HS-5 (cell line): ENCODE measurements at places on chromosomes 13 and 19.

- no peak for DNase-seq
Measured at GRCh38 chr19:5799247-5800241, 5.3 kb upstream of the NRTN start.

DNA sequence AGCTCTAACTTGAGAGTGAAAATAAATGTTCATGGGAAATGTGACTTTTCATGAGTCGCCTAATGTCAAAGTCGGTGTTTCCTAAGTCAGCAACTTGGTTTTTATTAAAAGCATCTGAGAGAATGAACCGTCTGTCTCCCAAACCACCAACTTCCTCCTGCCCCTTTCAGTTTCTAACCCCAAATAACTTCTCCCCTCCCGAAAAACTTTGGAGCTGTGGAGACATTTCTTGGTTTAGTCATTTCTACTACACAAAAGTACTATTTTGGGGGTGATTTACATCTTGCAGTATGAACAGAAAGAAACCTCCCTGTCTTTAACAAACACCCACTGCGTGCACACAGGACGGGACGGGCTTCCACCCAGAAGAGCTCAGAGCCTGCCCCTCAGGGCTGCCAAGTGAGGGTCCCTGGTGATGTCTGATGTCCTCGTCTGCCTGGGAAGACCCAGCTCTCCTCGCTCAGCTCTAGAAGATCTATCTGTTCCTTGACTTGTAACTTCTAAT is 65.0 kb downstream of the RASA3 start:
- peak; percentile 25 for DNase-seq

- no peak for DNase-seq
Measured at GRCh38 chr19:34692549-34692948, 15.1 kb downstream of the ZNF302 start.

DNA sequence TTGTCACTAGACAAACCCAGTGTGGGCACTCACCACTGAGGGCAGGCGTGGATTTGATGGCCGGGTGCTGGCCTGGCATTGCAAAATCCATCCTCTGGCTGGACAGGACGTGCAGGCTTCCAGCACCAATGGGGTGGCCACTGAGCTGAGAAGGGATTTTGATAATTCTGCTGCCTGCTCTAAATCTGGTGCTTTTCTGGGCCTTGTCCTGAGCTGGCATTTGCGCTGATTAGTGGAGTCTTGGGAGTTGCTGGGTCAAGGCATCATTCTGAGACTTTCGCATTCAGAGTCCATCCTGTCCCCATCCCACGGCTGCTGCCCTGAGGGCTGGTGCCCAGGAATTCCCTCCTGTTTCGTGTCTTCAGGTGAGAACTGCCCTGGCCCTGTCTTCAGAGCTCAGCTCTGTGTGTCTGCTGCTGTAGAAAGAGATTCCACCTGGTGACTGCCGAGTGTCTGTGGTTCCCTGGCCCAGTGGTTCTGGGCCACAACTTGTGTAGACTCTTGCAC is 65.9 kb upstream of the MCF2L start:
- DNase-seq, result no peak

DNA sequence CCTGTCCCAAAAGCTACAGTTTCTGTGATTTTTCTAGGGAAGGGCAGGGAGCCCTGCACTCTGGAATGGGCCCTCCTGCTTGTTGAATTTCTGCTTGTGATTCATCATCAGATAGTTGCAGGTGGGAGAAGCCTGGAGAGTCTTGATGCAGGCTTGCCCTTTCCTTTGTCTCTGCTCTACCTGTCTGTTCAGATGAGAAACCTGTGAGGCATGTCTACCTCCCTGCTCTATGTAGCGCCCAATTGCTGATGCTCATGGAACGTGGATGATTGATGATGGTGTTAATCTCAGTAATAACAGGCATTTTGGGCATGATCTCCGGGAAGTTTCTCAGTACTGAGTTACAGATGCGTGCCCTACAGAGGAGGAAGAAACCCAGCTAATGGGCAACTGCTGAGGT is 10.9 kb upstream of the CBY2 start:
- no peak for DNase-seq

DNA sequence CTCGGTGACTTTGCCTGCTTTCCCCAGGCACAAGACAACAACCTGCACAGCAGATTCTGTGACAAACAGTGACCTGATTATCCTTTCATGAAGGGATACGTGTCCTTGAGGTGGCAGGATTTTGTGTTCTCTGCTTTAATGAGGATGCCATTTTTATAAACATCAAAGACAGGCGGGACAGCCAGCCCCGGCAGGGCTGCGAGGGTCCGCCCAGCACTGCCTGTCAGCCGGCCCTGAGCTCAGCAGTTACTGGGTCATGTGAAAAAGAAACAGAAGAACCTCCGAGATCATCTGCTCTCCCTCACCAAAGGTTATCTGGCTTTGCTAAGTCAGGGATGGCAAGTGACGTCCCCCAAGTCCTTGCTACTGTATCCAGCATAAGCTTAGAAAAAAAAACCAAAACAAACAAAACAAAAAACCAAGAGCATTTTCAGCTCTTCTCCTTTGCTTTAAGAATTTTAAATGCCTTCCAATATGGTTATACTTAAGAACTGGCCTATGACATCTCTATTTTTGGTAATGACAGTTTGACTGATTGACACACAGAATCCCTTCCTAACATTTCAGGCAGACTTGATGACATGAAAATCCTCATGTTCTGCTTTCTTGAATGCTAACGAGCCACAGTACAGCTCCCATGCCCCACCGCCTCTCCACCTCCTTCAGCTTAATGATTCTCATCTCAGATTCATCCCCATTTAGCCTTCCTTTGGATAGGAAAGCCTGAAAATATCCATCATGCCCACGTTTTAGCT is 666.6 kb upstream of the ARGLU1 start:
- DNase-seq, result no peak

DNA sequence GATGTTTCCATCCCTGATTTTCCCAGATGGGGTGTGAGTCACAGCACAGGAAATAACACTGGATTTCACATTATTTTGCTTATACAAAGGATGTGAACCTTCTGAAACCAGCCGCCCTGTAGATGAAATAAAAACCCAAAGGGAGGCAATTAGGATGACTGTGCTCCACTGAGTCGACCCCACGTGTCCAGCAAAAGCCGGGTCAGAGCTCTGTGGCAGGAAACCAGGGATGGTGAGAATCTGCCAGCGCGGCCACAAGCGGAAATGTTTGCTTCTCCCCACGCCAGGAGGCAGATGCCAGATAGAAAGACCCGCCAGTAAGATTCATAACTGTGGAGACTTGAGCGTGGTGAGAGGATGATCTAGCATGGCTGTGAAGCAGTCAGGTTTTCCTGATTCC is 764.4 kb downstream of the LIG4 start:
- DNase-seq, result no peak

- no peak for DNase-seq
Measured at GRCh38 chr19:2132731-2133490, 18.5 kb downstream of the AP3D1 start.

GRCh38 chr13:22562116-22562515 is 618.7 kb upstream of the SGCG start:
- DNase-seq, result no peak

- DNase-seq, result no peak
Measured at GRCh38 chr19:10654610-10655456, 687 bp downstream of the ILF3 start.

- DNase-seq, result no peak
Measured at GRCh38 chr13:81393721-81394120, 1052.8 kb upstream of the SPRY2 start.

GRCh38 chr13:33610438-33611120 is 207.4 kb upstream of the RFC3 start:
- DNase-seq, result no peak

- no peak for DNase-seq
Measured at GRCh38 chr13:111949311-111949710, 117.6 kb upstream of the SOX1 start.

DNA sequence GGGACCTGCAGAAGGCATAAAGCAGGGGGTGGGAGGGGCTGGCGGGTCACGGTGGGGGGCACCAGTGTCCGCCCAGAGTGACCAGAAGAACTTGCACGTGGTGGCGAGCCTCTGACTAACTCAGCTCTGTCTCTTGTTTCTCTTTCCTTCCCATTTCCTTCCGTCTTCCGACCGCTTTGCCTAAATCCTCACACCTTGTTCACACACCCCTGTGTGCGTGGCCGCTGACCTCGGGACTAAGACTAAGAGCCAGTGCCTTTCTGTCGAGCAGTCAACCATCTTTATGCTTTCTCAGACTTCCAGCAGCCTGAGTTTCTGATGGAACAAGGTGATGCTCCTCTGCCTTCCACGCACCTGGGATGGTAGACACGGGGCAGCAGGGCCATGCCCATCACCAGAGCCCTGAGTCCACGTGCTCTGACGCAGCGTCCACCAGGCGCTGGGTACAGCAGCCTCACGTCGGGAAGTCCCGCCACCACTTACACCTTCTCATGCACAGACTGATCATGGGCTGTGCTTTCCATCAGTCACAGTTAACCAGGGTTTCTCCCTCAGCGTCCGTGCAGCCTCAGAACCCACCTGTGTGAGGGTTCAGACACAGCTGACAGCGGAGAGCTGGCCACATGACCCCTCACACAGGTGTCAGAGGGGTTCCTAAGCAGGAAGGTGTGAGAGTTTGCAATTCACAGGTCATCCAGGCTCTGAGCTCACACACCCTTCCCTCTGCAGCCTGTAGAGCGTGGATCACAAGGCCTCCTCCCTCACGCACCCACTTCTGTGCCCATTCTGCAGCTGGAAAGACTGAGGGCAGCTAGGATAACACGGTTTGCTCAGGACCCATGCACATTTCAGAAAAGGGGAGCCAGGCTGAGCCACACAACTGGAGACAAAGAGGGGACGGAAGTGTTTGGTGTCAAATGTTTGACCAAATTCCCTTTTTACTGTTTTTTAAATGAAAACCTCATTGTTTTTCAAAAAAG is 90.7 kb upstream of the MCF2L start:
- no peak for DNase-seq

GRCh38 chr19:35205733-35206323 is 22.7 kb downstream of the FAM187B start:
- no peak for DNase-seq

- no peak for DNase-seq
Measured at GRCh38 chr13:65803530-65804392, 1426.4 kb downstream of the PCDH9 start.

GRCh38 chr19:55592391-55593090 is 6.8 kb downstream of the FIZ1 start:
- DNase-seq, result no peak

- DNase-seq, result no peak
Measured at GRCh38 chr13:82480415-82480814, 1401.9 kb downstream of the SLITRK1 start.

DNA sequence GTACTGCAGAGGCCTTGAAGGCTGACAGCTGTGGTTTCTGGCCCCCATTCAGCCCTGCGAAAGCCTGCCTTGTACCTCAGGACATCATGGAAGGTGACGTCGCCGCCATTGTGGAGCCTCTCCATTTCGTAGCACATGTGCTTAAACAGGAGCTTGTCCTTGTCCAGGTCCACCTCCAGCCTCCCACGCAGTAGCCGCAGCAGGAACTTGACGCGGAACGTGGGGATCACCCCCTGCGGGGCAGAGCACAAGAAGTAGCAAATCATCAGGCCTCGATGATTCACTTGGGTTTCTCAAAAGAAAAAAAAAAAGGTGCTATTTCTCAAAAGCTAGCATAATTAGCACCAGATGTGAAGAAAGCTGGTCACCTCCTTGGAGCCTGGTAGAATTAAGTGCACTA is 351.0 kb downstream of the NALCN start:
- no peak for DNase-seq

GRCh38 chr19:45587873-45588272 is 3.3 kb upstream of the OPA3 start:
- DNase-seq, result no peak

- no peak for DNase-seq
Measured at GRCh38 chr13:98141509-98142379, 1.1 kb upstream of the FARP1 start.

DNA sequence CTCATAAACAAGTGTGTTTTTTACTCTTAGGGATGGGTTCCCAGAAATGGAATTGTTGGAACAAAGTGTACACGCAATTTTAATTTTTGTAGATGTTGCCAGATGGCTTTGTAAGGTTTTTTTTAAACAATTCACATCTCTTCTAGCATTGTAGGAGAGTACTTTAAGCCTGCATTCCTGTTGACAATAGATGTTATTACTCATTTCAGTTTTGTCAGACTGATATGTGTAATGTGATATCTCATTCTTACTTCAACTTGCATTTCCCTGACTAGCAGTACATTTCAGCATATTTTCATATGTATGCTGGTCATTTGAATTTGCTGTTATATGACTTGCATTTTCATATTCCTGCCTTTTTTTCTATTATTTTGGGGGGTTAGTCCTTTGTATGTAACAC is 186.6 kb upstream of the SLITRK6 start:
- DNase-seq, result peak; percentile 15

DNA sequence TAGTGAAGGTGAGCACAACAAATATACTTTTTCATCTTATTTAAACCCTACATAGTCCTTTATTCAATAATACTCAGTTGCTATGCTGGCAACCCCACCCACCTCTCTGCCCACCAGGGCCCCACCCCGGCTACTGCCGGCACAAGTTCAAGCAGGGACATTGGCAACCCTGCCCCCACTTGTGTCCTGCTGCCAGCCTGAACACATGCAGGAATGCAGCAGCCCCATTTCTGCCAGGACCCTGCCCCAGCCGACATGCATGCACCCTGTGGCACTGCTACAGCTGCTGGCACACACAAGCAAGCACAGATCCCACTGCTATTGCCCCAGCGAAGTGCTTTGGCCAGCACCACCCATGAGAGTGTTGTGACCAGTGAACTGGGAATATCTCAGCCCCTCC is 289.8 kb downstream of the COG6 start:
- no peak for DNase-seq

- DNase-seq, result no peak
Measured at GRCh38 chr19:1243768-1244692, 2.5 kb downstream of the ATP5F1D start.

- peak; percentile 39 for DNase-seq
Measured at GRCh38 chr13:95267662-95268342, 33.4 kb downstream of the ABCC4 start.

- no peak for DNase-seq
Measured at GRCh38 chr19:18465964-18466339, 28.0 kb upstream of the ISYNA1 start.

- no peak for DNase-seq
Measured at GRCh38 chr13:40776681-40777165, 5.7 kb upstream of the MRPS31 start.

DNA sequence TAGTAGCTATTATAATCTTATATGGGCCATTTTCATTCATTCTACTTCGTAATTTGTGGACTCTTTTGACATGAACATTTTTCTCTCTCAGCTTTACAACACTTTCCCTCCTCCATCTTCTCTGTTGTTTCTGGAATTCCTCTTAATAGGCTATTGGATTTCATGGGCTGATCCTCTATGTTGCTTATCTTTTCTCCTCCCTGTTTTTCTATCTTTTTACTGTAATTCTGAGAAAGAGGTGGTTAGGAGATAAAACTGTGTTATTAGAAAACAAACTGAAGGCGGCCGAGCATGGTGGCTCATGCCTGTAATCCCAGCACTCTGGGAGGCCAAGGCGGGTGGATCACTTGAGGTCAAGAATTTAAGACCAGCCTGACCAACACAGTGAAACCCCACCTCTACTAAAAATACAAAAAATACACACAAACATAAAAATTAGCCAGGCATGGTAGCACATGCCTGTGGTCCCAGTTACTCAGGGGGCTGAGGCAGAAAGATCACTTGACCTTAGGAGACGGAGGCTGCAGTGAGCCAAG is 188.1 kb downstream of the UGGT2 start:
- DNase-seq, result no peak

GRCh38 chr13:26508885-26509284 is 48.6 kb upstream of the WASF3 start:
- DNase-seq, result peak; percentile 68

GRCh38 chr19:35166100-35167063 is 11.8 kb downstream of the FXYD5 start:
- no peak for DNase-seq
